ENCODE measurements at places on chromosomes 12 and 14.

DNA sequence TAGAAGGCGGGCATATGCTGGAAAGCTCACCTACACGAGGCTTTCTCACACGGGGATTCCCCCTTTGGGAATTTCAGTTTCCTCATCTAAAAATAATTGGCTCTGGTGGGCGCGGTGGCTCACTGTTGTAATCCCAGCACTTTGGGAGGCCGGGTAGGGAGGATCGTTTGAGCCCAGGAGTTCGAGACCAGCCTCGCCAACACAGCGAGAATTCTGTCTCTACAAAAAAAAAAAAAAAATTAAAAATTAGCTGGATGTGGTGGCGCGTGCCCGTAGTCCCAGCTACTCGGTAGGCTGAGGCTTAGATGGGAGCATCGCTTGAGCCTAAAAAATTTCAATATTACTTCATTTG, 400 bp upstream of the NDUFA12 start:
- DNase-seq = no peak

- DNase-seq = no peak
Measured at GRCh38 chr12:11724888-11725311, 75.4 kb downstream of the ETV6 start.

DNA sequence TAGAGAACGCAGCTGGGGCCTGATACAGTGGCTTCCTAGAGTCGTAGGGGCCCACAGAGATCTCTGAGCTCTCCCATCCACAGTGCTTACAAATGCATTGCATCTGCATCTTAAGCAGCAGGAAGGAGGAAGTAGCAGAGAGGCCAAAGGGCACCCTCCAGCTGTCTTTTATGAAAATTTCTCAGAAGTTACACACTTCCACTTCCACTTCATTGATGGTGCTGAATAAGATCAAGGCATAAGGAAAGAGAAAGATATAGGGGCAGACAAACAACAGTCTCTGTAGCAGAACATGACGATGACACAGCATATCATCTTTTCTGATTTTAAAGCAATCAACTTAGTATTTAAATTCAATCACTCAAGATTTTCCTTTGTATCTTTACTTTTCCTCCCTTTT, 51.6 kb upstream of the ABCC9 start:
- no peak for DNase-seq

- no peak for DNase-seq
Measured at GRCh38 chr14:100230361-100230760, 8.6 kb upstream of the YY1 start.

- DNase-seq = no peak
Measured at GRCh38 chr12:91687052-91688017, 458.3 kb downstream of the BTG1 start.

DNA sequence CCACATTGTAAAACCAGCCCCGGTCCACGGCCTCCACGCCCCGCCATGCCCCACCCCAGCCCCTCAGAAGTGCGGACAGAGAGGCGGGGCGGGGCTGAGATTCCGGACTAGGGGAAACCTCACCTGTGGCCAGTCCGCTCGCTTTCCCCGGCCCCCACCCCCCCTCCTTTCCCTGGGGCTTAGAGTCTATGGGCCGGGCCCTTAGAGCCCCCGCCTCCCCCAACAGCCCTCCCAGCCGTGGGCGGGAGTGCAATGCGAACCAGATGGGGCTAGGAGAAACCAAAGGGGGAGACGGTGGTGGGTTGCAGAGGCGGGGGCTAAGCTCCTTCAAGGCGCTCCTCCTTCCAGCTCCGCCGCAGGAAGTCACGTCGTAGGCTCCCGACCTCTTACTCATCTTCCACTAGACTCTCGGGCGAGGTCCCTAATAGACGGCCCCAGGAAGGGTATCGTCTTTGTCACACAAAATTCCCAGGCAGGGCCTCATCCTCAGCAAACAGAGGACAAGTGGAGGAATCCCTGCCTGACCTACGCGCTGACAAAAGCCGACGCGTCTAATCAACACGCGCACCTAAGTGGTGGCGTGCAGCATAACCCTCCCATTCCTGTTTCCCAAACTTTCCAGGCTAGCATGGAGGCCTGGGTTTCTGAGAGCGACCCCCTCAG, 1.1 kb upstream of the NAB2 start:
- DNase-seq = peak; percentile 90

GRCh38 chr14:68566075-68566474, 226.8 kb downstream of the ZFP36L1 start:
- DNase-seq = no peak

DNA sequence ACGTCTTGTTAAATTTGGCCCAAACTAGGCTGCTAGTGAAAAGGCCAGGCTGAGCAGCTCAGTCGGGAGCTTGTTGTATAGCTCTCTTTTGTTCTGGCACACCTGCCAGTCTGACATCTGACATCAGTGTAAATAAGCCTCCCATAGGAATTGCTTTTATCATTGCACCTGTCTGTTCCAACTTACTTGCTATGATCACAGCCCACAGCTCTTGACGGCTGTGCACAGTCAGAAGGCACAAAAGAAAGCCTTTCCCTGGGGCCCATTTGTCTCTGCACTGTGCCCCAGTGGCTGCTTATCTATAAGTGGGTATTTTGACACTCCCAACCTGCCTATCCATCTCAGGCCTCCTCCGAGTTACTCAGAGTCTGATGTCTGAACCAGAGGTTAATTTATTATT, 324.5 kb downstream of the NUAK1 start:
- no peak for DNase-seq

DNA sequence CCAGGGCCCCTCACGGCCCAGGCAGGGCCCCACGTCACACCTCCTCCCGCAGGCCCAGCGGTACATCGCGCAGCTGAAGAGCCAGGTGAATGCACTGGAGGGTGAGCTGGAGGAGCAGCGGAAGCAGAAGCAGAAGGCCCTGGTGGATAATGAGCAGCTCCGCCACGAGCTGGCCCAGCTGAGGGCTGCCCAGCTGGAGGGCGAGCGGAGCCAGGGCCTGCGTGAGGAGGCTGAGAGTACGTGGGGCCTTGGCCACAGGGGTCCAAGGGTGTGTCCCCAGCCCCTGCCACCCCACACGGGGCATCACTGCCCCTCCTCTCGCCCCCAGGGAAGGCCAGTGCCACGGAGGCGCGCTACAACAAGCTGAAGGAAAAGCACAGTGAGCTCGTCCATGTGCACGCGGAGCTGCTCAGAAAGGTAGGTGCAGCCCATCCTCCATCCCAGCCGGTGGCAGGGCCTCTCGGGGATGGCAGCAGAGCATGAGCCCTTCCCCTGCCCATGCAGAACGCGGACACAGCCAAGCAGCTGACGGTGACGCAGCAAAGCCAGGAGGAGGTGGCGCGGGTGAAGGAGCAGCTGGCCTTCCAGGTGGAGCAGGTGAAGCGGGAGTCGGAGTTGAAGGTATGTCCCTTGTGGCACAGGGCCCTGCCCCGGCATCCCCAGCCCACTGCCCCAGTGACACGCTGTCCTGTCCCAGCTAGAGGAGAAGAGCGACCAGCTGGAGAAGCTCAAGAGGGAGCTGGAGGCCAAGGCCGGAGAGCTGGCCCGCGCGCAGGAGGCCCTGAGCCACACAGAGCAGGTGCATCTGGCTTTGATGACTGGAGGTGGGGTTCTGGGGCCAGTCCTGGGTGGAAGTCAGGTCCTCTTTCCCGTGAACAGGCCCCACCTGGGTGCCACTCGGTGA, 20.9 kb downstream of the HIP1R start:
- DNase-seq = no peak

DNA sequence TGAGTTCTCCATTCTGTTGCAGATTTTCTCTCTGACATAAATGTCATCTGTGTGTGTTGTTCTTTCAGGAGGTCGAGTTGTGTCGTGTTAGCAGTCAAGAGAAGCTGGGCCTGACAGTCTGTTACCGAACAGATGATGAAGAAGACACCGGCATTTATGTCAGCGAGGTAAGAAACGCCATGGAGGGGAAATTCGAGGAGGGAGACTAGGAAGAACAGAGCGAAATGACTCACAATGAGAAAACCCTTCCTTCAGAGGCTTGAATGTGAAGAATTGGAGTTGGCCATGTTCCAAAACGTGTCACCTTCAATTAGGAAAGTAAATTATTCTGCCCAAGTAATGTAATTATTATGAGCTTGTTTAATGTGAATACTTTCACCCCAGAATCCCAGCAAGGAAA, 364.5 kb downstream of the PDZRN4 start:
- no peak for DNase-seq

DNA sequence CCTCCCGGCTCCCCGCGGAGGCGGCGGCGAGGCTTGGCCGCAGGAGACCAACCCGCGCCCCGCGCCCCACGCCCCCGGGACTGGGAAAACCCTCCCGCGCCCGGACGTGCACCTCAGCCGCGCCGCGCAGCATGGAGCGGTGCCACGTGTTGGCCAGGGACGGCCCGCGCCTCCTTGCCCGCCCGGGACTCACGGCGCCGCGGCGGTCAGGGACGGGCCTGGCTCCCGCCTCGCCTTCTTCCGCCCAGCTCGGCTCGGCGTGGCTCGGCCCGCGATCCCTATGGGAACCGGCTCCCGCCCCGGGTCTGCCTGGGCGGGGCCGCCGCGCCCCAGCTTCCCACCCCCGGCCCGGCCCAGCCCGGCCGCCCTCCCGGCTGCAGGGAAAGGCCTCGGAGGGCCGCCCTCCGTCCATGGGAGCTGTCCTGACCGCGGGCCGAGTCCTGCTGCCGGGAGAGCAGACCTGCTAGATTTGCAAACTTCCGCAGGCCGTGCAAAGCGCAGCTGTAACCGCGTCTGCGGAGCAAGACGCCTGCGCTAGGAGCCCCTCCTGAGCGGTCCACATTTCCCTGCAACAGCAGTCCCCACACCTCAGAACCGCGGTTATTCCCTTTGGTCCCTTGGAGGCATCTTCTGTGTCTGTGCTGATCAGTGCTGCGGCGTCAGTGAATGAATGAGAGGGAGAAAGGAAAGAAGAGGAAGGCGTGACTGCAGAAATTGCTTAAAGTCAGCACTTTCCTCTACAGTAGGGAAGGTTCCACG, at the start of gene CDKL1:
TSS of gene CDKL1 (minus strand) at position 251 of the 759 bp plus-strand sequence. CDS start 1,013 bp downstream, outside the sequence.
- peak; percentile 76 for DNase-seq

DNA sequence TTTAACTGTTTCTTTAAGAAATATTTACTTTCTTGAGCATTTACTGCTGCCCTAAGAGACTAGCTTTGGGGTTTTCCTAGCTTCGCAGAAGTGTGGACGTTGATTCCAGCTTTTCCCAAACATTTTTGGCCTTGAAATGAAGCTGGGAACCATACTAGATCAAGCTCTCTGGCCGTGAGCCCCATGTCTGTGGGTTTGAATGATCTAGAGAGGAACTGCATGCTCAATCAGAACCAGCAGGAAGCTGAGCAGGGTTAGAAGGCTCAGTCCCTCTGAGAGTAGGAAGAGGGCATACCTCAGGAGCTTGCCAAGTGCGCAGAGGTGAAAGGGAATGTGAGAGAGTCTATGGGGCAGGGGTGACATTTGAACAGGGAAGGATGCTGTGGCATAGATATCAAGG, 292.1 kb downstream of the CACNA1C start:
- DNase-seq = no peak

GRCh38 chr12:91383099-91383498, 200.5 kb upstream of the DCN start:
- DNase-seq = no peak

DNA sequence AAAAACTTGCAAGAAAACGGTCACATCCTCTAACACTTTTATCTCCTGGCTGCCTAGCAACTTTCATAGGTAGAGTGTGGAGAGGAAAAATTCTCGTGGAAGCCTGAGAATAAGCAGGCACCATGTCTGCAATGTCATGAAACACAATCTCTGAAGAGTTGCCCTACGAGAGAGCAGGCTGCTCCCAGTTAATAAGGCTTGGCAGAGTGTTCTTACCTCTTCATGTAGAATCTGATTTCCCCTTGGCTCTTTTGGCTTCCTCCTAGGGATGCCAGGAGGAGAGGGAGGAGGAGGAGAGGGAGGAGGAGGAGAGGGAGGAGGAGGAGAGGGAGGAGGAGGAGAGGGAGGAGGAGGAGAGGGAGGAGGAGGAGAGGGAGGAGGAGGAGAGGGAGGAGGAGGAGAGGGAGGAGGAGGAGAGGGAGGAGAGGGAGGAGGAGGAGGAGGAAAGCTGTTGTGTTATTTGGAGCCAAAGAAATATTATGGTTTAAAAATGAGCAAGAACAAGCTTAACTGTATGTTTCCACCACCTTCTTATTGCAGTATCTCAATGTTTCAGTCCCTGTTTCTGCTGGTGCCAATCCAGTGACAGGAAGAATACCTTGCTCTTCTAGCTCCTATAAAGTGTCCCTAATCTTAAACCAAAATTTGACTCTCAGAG, 52.9 kb downstream of the EGLN3 start:
- DNase-seq = no peak

DNA sequence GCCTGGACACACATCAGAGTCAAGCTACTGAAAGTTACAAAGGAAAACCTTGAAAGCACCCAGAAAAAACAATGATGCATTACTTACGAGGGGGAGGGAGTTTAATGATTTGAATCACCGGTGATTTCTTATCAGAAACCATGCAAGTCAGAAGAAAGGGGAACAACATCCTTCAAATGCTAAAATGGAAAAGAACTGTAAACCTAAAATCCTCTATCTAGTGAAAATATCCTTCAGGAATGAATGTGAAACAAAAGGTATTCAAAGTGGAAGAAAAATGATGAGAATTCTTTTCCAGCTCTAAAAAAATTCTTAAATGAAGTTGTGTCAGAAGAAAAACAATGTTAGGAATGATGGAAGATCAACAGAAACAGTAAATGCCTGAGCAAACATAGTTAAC, 16.8 kb downstream of the SCAF11 start:
- DNase-seq = no peak

GRCh38 chr12:119728444-119728745, 60.5 kb downstream of the PRKAB1 start:
- DNase-seq = no peak

- no peak for DNase-seq
Measured at GRCh38 chr14:77197988-77198387, 16.4 kb downstream of the TMEM63C start.

GRCh38 chr12:10672231-10672868, 1.5 kb downstream of the STYK1 start:
- DNase-seq = no peak

DNA sequence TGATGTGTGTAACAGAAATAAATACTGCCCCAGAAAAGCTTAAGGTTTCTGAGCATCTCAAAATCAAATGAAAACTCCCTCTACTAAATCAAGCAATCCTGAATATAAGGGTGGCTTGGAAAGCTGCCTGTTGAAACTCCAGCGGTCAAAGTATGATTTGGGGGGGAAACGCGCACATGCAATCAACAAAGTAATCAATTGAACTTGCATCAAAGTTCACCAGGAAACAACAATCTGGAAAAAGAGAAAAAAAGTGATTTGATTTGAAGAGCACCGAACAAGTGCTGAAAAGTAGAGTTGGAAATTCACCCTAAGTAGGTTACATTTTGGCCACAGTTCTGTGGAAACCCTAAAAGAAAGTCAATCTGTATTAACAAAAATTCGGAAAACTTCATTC, 700 bp downstream of the CNIH1 start:
- DNase-seq = no peak

DNA sequence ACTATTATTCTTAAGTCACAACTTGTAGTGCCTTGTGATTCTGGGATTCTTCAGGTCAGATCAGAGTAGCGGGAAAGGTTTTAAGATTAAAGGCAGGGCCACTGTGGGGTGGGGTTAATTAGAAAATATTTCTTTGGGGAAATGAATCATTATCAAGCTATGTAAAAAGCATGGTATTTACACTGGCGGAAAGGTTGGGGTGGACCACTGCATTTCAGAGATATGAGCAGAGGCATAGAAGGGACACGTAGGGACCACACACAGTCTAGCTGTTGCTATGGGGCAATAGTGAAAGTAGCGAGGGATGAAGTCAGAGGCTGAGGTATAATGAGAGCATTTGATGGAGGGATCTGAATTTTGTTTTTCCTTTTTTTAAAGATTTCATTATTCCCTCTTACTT, 31.7 kb upstream of the KCNH3 start:
- DNase-seq = no peak

- DNase-seq = no peak
Measured at GRCh38 chr14:94237983-94238382, 55.1 kb downstream of the SERPINA10 start.

- DNase-seq = no peak
Measured at GRCh38 chr12:15306605-15307004, 15.7 kb upstream of the PTPRO start.

Measured in WTC11 (cell line).